ENCODE measurements at places on chromosomes 2 and 18.

DNA sequence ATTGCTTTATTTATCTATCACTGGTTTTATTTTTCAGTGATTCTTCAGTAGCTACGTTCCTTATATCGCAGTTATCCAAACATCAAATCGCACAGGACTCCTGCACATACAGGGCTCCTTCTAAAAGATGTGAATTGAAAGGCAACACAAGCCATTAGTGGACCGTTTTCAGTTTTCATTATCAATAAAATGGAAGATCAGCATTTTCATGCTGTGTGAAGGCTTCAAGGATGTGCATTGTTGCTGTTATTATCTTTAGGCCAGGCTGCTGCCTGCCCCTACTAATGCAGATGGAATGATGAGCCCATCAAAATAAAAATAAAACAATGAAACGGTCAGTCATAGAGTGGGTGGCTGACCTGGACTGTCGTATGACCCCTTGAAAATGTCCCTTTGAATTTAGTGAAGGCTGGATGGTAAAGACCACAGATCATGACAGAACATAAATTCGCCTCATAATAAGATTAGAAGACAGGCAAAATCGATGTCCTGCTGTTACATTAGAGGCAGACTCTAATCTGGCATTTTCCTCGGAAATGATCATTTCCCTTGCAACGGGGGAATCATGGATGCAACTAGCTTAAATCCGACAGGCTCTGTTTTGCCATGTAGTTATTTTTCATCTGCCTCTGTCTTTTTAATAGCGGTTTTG, 32.9 kb downstream of the ITGB6 start:
- peaks cover 11% of the 10 kb centered on the region for H3K4me1 ChIP-seq
- H3K27me3 ChIP-seq: no peaks in the 10 kb centered on the region
- H3K36me3 ChIP-seq: no peaks in the 10 kb centered on the region
- DNase-seq: no peak
- no peak overlapping the region for H3K4me3 ChIP-seq

GRCh38 chr2:47043891-47044239, 111.2 kb downstream of the STPG4 start:
- H3K36me3 ChIP-seq: no peaks in the 10 kb centered on the region
- no peaks in the 10 kb centered on the region for H3K27me3 ChIP-seq
- H3K4me1 ChIP-seq: peaks cover 6% of the 10 kb centered on the region
- H3K27ac ChIP-seq: no peak overlapping the region

- DNase-seq: no peak
- no peaks in the 10 kb centered on the region for H3K27me3 ChIP-seq
- peaks cover 50% of the 10 kb centered on the region for H3K4me1 ChIP-seq
Measured at GRCh38 chr2:163466331-163467250, 269.2 kb downstream of the FIGN start.

GRCh38 chr18:55484773-55485172, 103.2 kb downstream of the TCF4 start:
- H3K4me1 ChIP-seq: peaks cover 16% of the 10 kb centered on the region
- no peaks in the 10 kb centered on the region for H3K36me3 ChIP-seq
- no peak overlapping the region for H3K4me3 ChIP-seq
- H3K27me3 ChIP-seq: no peaks in the 10 kb centered on the region

DNA sequence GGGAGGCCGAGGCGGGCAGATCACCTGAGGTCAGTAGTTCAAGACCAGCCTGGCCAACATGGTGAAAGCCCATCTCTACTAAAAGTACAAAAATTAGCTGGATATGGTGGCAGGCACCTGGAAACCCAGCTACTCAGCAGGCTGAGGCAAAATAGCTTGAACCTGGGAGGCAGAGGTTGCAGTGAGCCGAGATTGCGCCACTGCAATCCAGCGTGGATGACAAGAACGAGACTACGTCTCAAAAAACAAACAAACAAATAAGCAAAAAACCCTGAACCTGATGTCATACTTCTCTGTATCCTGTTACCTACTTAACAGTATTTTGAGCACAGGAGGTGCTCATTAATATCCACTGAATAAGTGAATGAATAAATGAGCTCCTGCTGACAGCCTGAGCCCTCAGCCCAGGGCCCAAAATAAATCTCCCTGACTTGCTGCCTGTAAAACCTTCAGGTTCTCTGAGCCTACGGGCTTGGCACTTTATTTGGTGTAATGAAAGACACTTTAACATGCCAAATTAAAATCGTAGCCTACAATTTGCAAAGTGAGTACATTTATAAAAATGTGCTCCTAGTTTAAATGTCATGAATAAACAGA, 215.1 kb downstream of the ZNF385B start:
- H3K27ac ChIP-seq: no peak overlapping the region
- H3K36me3 ChIP-seq: no peaks in the 10 kb centered on the region
- peaks cover 12% of the 10 kb centered on the region for H3K4me1 ChIP-seq
- no peak overlapping the region for H3K4me3 ChIP-seq
- no peaks in the 10 kb centered on the region for H3K27me3 ChIP-seq

DNA sequence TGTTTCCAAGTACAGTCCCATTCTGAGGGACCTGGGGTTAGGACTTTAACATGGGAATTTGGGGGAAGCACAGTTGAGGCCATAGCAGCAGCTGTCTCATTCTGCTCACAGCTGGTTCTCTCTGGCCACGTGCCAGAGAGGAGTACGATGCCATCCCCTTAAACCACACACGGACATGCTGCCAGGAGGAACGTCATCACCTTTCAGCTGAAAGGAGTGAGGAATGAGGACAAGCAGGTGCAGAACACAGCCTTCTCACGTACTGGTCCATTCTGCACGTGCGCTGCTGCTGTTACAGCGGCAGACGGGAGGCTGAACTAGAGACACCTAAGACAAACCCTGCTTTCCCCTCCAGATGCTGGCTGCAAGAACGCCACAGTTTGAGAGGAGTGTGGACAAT, 33.5 kb downstream of the ODC1 start:
- no peak overlapping the region for H3K4me3 ChIP-seq
- H3K4me1 ChIP-seq: no peaks in the 10 kb centered on the region
- H3K36me3 ChIP-seq: no peaks in the 10 kb centered on the region
- no peaks in the 10 kb centered on the region for H3K27me3 ChIP-seq
- no peak for DNase-seq
- H3K27ac ChIP-seq: no peak overlapping the region

DNA sequence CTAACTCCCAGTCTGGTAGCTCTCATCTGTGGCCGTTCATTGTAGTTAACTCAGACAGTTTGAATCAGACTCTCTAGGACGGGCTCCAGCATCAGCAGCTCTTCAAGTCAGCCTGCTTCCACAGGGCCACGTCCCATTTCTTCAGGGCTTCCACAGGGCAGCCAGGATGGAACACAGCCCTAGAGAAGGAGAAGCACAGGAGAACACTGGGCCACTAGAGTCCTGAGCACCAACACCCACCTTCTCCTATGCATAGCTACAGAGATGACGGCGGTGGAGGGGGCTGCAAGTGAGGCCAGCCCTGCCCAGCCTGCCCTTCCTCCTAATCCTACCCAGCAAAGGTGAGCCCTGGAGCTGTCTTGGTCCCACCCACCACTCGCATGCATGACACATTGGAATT, 10.2 kb upstream of the TEX261 start:
- no peaks in the 10 kb centered on the region for H3K36me3 ChIP-seq
- H3K27ac ChIP-seq: no peak overlapping the region
- H3K4me1 ChIP-seq: peaks cover 13% of the 10 kb centered on the region

GRCh38 chr2:10325278-10326145, 22.8 kb downstream of the HPCAL1 start:
- no peak overlapping the region for H3K4me3 ChIP-seq
- no peaks in the 10 kb centered on the region for H3K36me3 ChIP-seq
- H3K27ac ChIP-seq: no peak overlapping the region
- no peak for DNase-seq
- H3K4me1 ChIP-seq: no peaks in the 10 kb centered on the region
- H3K27me3 ChIP-seq: no peaks in the 10 kb centered on the region

GRCh38 chr18:64707052-64707451, 558.2 kb upstream of the LINC00305 start:
- H3K27ac ChIP-seq: no peak overlapping the region
- DNase-seq: no peak
- H3K36me3 ChIP-seq: no peaks in the 10 kb centered on the region
- H3K4me1 ChIP-seq: no peaks in the 10 kb centered on the region
- H3K4me3 ChIP-seq: no peak overlapping the region
- no peaks in the 10 kb centered on the region for H3K27me3 ChIP-seq

GRCh38 chr2:237511433-237511832, 24.4 kb downstream of the MLPH start:
- H3K36me3 ChIP-seq: no peaks in the 10 kb centered on the region
- H3K4me1 ChIP-seq: peaks cover 34% of the 10 kb centered on the region
- no peak overlapping the region for H3K4me3 ChIP-seq
- H3K27me3 ChIP-seq: no peaks in the 10 kb centered on the region
- no peak overlapping the region for H3K27ac ChIP-seq

GRCh38 chr2:221635949-221636348, 63.8 kb upstream of the EPHA4 start:
- H3K27ac ChIP-seq: no peak overlapping the region
- no peak for DNase-seq
- H3K4me1 ChIP-seq: no peaks in the 10 kb centered on the region
- H3K36me3 ChIP-seq: no peaks in the 10 kb centered on the region
- no peaks in the 10 kb centered on the region for H3K27me3 ChIP-seq

- H3K27ac ChIP-seq: no peak overlapping the region
- DNase-seq: no peak
- no peak overlapping the region for H3K4me3 ChIP-seq
- no peaks in the 10 kb centered on the region for H3K36me3 ChIP-seq
- H3K4me1 ChIP-seq: no peaks in the 10 kb centered on the region
- no peaks in the 10 kb centered on the region for H3K27me3 ChIP-seq
Measured at GRCh38 chr2:167424803-167425755, 536.8 kb downstream of the XIRP2 start.

GRCh38 chr2:229237270-229237669, 33.8 kb downstream of the PID1 start:
- H3K4me1 ChIP-seq: no peaks in the 10 kb centered on the region
- DNase-seq: no peak
- no peaks in the 10 kb centered on the region for H3K27me3 ChIP-seq
- H3K36me3 ChIP-seq: no peaks in the 10 kb centered on the region
- no peak overlapping the region for H3K4me3 ChIP-seq

DNA sequence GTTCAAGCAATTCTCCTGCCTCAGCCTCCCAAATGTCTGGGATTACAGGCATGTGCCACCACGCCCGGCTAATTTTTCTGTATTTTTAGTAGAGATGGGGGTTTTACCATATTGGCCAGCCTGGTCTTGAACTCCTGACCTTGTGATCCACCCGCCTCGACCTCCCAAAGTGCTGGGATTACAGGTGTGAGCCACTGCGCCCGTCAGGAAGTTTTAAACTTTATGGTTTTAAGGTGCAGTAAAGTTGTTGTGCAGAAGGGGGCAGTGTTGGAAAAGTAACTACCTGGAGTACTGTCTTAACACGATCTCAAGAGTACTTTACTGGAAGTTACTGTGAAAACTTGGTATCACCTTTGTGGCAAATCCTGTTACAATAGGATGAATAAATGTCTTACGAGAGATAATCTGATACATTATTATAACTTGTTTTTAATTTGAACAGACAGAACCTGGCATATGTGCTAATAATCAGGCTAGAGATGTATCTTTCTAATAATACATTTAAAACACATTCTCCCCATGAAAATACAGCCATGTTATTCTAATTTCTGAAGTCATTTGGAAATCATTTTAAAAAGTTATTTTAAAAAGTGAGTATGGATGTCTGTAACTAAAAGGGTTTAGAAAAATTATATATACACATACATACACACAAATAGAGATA, 10.8 kb downstream of the SPDYA start:
- no peaks in the 10 kb centered on the region for H3K27me3 ChIP-seq
- DNase-seq: peak; percentile 56
- H3K36me3 ChIP-seq: no peaks in the 10 kb centered on the region
- H3K4me3 ChIP-seq: no peak overlapping the region
- H3K4me1 ChIP-seq: no peaks in the 10 kb centered on the region

- DNase-seq: no peak
- H3K27ac ChIP-seq: no peak overlapping the region
- H3K36me3 ChIP-seq: no peaks in the 10 kb centered on the region
- H3K4me1 ChIP-seq: no peaks in the 10 kb centered on the region
- H3K27me3 ChIP-seq: no peaks in the 10 kb centered on the region
Measured at GRCh38 chr2:72992734-72993102, 75.4 kb downstream of the EMX1 start.

- H3K36me3 ChIP-seq: no peaks in the 10 kb centered on the region
- no peak overlapping the region for H3K27ac ChIP-seq
- DNase-seq: peak; percentile 22
Measured at GRCh38 chr18:39846265-39846664, 2108.8 kb upstream of the PIK3C3 start.

DNA sequence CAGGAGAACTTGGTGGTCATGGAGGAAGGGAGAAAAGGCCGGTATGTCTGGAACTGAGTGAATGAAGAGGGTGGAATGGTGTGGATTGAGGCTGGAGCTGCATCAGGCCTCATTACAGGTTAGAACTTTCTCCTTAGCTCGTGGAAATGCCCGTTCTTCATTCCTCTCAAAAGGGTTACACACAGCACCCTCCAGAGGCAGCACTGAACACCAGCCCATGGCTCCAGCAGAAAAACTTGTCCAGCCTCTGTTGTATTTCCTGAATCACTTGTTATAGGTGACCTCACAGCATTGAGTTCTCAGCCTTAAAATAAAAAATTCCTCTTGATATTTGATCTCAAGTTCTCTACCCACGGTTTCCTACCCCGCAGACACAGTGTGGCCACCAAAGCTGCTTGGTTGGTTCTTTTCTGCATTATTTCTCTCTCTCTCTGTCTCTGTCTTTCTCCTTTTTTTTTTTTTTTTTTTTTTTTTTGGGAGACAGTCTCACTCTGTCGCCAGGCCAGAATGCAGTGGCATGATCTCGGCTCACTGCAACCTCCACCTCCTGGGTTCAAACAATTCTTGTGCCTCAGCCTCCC, 89.6 kb downstream of the ITGB1BP1 start:
- no peak overlapping the region for H3K4me3 ChIP-seq
- H3K36me3 ChIP-seq: no peaks in the 10 kb centered on the region
- H3K27me3 ChIP-seq: no peaks in the 10 kb centered on the region
- DNase-seq: peak; percentile 77
- H3K27ac ChIP-seq: no peak overlapping the region
- peaks cover 47% of the 10 kb centered on the region for H3K4me1 ChIP-seq

- peaks cover 13% of the 10 kb centered on the region for H3K36me3 ChIP-seq
- peaks cover 12% of the 10 kb centered on the region for H3K27me3 ChIP-seq
- H3K27ac ChIP-seq: no peak overlapping the region
Measured at GRCh38 chr2:73830871-73831401, 2.2 kb downstream of the STAMBP start.

DNA sequence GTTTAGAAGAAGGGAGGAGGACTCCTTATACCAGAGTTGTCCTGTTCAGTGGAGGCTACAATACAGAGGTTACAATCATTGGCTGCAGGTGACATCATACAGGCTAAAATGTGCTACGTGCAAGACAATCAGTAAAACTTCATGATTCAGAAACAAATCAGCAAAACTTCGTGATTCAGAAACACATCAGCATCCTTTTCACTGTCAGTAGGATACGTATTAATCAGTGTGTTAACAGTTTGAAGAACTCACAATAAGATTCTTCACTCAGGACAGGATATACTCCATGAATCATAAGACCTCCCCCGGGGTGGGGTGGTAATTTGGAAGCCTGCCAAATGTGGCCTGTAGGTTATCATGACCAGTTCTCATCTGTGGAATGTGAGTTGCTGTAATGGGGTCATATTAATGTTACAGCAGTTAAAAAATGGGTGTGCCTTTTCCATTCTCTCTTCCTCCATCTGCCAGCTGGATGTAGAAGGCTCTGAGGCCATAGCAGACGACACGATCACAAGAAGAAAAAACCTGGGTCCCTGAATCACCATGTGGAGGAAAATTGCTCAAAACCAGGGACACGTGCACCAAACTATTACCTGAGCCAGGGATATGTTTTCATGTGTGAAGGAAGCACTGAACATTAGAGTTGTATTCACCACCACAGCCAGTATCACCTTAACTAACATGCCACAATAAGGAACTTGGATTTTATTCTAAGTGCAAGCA, 134.8 kb upstream of the CREB1 start:
- H3K27me3 ChIP-seq: no peaks in the 10 kb centered on the region
- H3K36me3 ChIP-seq: no peaks in the 10 kb centered on the region
- H3K4me1 ChIP-seq: peaks cover 28% of the 10 kb centered on the region
- H3K4me3 ChIP-seq: no peak overlapping the region

Measured in cardiac muscle cell (in vitro differentiated cells and primary cell).